Neuronal stem cell (in vitro differentiated cells): ENCODE measurements at places on chromosomes 12 and 14.
A peak's percentile ranks its signal among the peaks of the same experiment; 100 is the strongest.

- no peak for DNase-seq
Observed at GRCh38 chr12:15474766-15475165, 152.5 kb downstream of the PTPRO start.

DNA sequence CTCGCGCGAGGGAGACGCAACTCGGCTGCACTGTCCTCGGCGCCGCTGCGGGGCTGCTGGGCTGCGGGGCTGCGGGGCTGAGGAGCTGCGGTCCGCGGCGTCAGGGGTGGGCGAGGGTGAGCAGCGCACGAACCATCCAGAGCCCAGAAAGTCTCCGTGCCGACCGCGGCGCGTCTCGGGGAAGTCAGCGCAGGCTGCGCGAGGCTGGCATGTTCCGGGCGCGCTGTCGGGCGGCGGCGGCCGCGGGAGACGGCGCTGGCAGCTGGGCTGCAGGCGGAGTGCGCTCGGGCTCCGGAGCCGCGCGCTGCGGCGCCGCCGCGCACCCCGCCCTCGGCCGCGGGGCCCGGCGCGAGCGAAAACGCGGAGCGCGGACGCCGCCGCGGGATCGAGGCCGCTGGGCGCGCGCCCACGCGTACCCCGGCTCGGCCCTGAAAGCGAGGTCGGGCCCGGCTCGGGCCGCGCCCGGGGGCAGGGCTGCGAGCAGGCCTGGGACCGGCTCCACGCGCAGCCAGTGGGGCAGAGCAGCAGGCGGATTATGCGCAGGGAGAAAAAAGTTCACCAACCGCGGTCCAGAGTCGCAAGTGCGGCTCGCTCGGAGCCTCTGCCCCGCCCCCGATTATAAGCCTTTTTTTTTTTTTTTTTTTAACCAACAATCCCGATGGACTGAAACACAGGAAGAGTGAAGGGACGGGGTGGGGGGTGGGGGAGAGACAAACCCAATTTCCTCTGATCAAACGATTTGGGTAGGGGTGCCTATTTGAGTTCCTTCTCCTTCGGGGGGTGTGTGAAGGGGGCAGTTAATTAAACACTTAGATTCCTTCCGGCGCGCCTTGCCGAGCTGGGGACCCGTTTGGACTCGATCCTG is at the start of gene PRICKLE1:
TSS of gene PRICKLE1 (minus strand) at position 282 of the 865 bp plus-strand sequence. CDS start 117,230 bp downstream, outside the sequence.
- peak; percentile 61 for DNase-seq

GRCh38 chr12:132414634-132415326 is 75.2 kb upstream of the FBRSL1 start:
- peak; percentile 75 for DNase-seq

DNA sequence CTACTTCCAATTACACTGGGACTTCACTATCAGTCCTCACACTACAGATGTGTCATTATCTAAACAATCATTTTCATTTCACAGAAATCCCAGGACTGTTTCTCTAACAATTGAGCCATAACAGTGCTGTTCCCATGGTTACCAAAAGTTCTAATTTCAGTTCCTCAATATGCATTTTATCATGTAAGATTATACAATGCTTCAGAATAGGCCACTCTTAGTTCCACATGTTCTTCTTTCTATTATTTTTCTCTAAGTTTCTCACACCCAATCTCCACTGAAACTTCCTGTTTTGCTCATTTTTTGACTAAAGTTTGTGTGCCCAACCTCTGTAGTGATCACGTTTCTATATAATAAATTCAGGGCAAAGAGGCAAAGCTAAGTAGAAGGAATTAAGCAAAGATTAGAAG is 185.8 kb downstream of the DUSP6 start:
- no peak for DNase-seq

DNA sequence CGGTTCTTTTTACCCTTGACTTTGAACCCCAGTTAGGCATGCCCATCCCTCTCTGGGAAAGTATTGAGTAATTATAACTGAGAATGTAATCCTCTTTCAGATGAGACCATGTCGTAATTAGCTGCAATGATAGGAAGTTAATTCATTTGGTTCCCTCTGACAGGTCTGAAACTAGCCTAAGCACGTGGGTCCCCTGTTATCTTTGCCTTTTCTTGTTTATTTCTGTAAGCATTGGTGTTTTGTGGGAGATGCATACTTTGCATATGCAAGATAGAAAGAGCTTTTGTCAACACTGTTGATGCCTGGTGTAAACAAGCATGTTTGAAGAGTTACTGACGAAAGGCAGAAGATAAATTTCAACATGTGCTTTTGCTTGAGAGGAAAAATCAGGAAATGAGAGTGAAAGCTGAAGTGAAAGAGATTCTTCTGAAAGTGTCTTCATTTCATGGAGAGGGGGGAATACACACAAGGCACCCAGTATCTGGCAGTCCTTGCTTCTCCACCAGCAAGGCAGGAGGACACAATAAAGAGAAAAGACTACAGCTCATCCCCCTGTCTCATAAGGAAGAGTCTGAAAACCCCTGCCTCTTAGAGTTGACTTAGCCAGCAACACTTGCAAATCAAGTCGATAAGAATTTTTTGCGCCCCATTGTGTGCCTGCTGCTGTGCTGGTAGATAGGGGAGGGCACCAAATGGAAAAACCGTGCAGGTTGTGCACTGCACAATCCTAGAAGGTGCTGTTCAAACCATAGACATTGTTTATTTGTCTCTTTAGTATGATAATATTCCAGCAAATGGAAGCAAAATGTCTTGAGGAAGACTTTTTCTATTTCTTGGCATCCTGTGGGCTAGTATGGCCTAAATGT is 77.8 kb downstream of the SLC24A4 start:
- DNase-seq = no peak

DNA sequence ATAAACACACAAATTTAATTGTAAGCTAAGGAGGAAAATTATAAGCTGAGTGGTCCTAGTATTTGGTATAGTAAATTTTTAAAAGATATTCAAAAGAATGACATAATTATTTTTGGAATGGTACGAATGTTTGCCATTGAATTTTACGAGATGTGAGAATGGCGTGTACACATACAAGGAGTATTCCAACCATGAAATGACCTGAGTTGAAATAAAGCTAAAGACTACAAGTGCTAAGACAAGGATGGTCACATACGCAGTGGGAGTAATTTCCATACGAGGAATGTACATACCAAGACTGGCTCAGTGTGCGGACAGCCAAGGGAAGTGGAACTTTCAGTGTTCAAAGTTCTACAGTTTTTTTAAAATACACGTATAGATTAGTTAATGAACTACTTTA is 21.1 kb upstream of the ETV6 start:
- DNase-seq = no peak

DNA sequence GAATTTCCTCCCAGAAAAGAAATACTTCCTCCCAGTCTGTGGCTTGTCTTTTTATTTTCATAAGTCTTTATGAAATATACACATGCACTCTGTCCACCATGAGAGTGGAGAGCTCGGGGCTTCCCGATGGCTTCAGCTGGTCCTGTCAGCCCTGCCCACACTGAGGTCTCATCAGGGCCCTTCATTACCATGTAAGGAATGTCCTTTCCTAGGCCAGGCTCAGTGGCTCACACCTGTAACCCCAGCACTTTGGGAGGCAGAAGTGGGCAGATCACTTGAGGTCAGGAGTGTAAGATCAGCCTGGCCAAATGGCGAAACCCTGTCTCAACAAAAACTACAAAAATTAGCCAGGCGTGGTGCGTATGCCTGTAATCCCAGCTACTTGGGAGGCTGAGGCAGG is 77.0 kb downstream of the CPSF2 start:
- DNase-seq = no peak

DNA sequence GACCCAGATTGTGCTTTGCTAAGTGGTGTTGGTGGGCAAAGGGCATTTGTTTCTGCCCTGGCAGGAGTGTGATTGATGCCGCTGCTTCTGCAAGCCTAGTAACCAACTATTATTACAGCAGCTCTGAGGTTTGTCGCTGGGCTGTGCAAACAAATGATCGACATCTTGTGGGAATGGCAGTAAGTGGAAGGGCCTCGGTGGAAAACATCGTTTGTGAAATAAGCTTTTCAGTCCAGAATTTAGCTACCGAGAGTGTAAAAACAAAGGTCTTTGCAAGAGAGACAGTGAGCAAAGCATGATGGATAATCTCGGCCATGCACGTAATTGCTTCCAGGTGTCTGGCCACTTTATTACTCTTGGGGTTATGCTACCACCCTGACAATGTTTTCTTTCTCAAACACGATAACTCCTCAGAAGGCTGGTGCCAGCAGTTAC is 397.7 kb upstream of the PRICKLE1 start:
- DNase-seq = no peak

DNA sequence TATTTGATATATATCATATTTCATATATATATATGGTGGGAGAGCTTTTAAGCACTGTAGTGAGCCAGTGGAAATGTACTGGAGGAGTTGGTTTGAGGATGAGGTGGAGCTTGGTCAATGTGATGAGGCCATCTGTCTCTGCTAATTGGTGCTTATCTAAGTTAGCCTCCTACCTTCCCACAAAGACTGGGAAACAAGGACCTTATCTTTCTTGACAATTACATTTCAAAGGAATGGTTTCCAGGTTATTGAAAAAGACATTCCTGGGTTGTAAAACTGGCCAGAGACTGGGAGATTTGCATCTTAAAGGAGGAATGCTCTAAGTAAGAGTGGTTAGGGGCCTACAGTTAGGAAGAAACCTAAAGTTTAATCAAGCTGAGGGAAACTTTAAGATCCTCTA is 212.8 kb upstream of the SYT1 start:
- DNase-seq = no peak

- DNase-seq = no peak
Observed at GRCh38 chr14:55116246-55117030, 12.6 kb upstream of the LGALS3 start.

DNA sequence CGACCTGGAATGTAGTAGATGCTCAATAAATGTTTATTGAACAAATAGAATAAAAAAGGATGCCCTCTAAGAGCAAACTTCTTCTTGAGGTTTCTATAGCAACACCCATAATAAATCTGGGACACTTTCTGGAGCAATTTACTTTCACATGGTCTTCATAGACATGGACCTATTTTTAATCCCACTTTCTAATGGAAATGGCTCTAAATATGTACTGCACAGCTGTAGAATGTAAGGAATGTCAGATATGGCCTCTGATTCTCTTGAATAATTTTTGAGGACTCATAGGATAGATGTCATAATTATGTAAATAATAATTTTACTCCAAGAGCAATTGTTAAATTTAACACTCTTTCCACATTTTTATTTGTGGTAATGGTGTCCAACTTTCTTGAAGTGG is 133.5 kb upstream of the DAAM1 start:
- DNase-seq = no peak

- DNase-seq = no peak
Observed at GRCh38 chr12:82688035-82688501, 1.4 kb downstream of the TMTC2 start.

- no peak for DNase-seq
Observed at GRCh38 chr14:91354221-91354916, 63.3 kb downstream of the CCDC88C start.

DNA sequence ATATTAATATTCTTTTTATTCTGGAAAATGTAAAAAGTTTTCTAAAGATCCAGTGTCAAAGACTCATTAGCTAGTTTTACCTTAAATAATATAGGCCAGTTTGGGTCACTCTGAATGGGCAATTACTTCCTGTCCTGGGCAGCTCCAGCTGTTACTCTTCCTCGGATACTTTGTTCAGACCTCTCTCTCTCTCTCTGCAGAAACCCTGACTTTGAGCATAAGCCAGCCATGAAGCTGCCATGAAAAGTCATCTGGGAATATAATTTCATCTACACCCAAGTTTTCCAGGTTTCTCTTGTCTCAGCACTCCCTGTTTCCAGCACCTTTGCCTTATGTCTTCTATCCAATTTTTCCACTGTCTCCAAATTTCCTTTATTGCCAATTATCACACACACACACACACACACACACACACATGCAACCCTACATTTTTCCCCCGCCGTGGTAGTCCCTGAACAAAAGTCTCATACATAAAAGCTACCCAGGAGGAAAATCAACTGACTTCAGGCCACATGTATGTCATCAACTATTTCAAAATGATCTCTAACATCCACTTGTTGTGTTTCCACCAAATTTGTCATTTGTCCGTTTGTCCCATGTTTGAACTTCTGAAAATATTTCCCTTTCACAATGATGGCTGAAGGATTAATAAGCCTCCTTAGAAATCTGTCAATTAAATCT is 318.1 kb downstream of the SSPN start:
- DNase-seq = no peak

GRCh38 chr14:54686219-54686870 is 119.4 kb downstream of the SAMD4A start:
- DNase-seq = no peak

GRCh38 chr14:93749076-93749420 is 39.2 kb downstream of the PRIMA1 start:
- DNase-seq = peak; percentile 32

DNA sequence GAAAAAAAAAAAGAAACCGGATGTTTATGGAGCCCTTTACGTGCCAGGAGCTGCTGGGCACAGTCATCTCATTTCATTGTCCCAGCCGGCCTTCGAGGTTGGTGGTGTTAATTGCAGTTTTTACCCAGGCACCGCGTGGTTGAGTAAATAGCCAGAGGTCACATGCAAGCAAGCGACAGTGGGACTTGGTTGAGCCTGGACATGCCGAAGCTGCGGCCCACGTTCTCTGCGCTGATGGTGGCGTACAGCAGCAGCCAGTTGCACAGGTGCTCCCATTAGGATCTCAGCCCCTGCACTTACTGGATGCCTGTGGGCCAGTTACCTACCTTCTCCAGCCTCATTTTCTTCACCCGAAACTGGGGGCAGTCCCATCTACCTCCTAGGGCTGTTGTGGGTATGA is 54.0 kb downstream of the TSPAN9 start:
- DNase-seq = no peak

DNA sequence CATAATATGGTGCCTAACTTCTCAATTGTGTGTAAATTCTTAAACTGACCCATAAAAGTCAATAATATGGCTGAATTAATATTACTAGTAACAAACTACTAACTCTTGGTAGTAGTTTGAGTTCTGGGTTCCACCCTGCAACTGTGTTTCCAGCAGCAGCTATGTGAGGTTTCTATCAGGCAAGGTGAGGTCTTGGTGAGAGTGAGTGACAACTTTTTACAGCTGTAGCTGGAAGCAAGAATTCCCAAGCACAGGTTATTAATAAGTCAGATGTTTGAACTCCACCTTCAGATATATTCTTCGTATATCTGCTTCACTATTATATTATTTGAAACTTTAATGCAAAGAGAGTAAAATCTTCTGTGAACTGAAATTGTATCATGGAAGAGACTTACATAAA is 43.8 kb downstream of the MAP4K5 start:
- DNase-seq = no peak

GRCh38 chr12:122844366-122844971 is 9.2 kb downstream of the HIP1R start:
- no peak for DNase-seq

GRCh38 chr14:77306851-77307496 is 13.7 kb downstream of the POMT2 start:
- DNase-seq = no peak
